ENCODE measurements at places on chromosomes 7 and 10. TPM values are rescaled to one million over a fixed set of nuclear protein-coding genes. Genes with fewer than 3 reads are reported as not detected.

GRCh38 chr7:116616555-116617059 lies 55.4 kb upstream of the MET start:
- no peak for DNase-seq

DNA sequence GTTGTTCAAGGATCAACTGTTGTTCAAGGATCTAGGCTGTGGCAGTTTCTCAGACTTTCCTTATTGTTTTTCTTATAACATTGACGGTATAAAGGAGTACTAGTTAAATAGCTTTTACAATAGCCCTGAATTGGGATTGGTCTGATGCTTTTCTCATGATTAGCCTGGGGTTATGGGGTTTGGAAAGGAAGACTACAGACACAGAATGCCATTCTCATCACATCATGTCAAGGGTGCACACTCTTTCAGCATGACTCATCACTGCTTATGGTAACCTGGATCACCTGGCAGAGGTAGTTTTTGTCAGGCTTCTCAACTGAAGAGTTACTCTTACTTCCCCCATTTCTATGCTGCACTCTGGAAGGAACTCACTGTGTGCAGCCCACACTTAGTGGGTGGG lies 194.2 kb upstream of the NPSR1 start:
- DNase-seq, result peak; percentile 32

- no peak for DNase-seq
Observed at GRCh38 chr10:132011445-132011844, 29.7 kb upstream of the BNIP3 start.

DNA sequence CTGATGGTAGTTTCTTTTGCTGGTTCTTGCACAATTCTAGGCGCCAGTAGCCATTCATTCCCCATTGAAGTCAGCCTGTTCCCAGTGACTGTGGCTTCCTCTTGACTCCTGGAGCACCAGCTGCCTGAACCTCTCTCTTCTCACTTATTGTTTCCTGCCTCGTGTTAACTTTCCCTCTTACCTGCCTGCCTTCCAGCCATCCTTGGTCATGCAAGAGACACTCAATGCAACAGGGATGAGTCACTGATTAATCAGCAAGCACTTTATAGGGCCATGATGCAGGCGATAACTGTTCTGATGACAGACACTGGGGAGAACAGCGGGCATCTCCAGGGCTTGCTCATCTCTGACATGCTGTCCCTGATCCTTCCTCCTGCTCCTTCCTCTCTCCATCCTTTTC lies 122.0 kb downstream of the PLCE1 start:
- no peak for DNase-seq

The RAB11FIP2 gene
- total RNA-seq, result 38.4 TPM

The WBP1L gene
- total RNA-seq, result 57.1 TPM
